Stimulated activated CD8-positive, alpha-beta memory T cell treated with anti-CD3 and anti-CD28 coated beads, Interleukin-7, amount 100 ng/mL, for 48 hours (primary cell): ENCODE measurements at places on chromosomes 6 and 20.

GRCh38 chr6:81491454-81492101 lies 260.9 kb downstream of the TENT5A start:
- DNase-seq, result no peak

GRCh38 chr20:41734506-41734945 lies 116.3 kb upstream of the CHD6 start:
- DNase-seq, result no peak

- peak; percentile 35 for DNase-seq
Measured at GRCh38 chr20:13261460-13262301, 40.6 kb downstream of the ISM1 start.

DNA sequence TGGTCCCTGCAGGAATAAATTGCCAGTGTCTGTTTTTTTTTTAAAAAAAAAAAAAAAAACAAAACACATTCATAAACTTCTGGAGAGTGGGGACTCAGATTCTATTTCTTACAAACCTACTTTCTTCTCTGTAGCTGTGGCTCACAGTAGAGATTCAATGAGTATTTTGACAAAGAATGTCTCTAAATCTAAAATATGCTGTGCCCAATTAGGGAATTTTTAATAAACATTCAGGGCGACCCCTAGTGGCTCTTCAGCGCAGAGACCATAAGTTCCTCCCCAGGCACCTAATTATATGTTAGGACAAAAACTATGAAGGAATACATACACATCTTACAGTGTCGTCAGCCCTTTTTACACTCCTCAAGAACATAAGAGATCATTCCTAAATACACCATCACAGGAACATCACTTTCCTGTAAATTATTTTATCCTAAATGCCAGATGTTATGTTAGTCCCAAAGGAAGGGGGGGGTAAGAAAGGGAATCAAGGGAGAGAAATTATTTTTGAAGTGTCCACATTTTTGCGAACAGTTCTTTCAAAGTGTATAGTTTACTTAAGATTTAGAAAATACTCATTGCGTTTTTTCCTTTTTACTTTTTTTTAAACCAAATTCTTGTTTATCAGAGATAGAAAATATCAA lies 21.8 kb upstream of the NAA20 start:
- no peak for DNase-seq

GRCh38 chr6:143896126-143896860 lies 32.0 kb downstream of the ZC2HC1B start:
- no peak for DNase-seq

DNA sequence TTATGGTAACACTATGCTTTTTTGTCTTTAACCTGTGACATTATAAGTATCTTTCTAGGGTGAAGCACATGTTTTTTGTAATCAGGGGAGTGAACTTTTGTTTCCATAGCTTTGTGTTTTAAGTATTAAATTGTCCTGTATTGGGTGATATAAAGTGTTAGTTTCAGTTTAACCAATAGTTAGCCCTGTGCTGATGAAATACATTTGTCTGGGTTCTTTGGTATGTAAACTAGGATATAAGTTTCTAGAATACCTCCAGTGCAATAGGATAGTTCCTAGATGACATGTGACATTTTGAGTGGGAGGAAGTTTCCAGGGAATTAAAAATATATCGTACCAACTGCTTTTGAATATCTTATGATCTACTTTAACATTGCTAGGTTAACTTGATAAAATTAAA lies 611.0 kb upstream of the MARCKS start:
- no peak for DNase-seq

GRCh38 chr6:30061858-30062458 lies 893 bp downstream of the POLR1H start:
- DNase-seq, result no peak

- DNase-seq, result no peak
Measured at GRCh38 chr20:36599912-36600345, 5.7 kb upstream of the RAB5IF start.

GRCh38 chr6:40719671-40720374 lies 132.7 kb upstream of the LRFN2 start:
- DNase-seq, result no peak

DNA sequence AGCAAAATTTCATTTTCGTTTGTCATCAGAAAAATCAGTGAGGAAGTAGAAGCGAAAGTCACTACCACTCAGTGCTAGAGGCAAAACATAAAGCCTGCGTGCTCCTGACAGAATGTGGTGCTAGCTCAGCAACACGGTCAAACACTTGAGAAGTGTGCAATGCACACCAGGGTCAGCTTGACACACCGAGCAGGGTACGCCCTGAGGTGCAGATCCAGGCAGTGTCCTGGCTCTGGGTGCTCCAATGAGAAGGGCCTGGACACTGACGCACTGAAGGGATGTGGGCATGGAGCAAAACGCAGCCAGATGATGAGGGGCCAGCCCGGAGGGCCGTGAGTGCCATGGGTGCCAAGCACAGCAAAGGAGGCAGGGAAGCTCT lies 5.9 kb downstream of the RNASET2 start:
- DNase-seq, result no peak

- DNase-seq, result peak; percentile 55
Measured at GRCh38 chr20:63178889-63179686, 36.8 kb downstream of the YTHDF1 start.

- no peak for DNase-seq
Measured at GRCh38 chr6:165704045-165704748, 41.2 kb upstream of the PDE10A start.

DNA sequence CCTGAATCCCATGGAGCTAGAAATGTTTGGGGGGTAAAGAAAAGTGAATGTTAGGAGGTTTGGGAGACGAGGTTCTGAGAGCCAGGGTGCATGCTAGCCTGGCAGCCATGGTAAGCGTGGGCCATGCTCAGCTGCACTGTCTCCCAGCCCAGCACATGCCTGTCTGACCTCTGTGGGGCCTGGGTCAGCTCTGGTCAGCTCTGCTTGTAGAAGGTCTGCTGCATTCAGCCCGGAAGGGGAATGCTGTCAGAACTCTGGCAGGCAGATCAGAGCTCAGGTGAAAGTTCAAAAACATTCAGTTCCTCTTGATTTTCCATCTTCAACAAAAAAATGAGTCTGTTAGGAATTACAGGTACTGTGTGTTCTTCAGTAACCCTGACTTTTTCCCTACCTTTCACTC lies 5.8 kb upstream of the GNRH2 start:
- no peak for DNase-seq
